NCI-H510A (cell line): ENCODE measurements at places on chromosomes 7 and 10.

- no peak for DNase-seq
These were observed 5.0 kb upstream of the CNOT4 start for GRCh38 chr7:135514856-135515255.

- no peak for DNase-seq
These were observed 39.5 kb downstream of the AGK start for GRCh38 chr7:141590666-141591065.

GRCh38 chr10:3622845-3623621 is 162.0 kb downstream of the KLF6 start:
- DNase-seq: no peak

- DNase-seq: no peak
These were observed 107.4 kb downstream of the ZEB1 start for GRCh38 chr10:31426401-31426800.

DNA sequence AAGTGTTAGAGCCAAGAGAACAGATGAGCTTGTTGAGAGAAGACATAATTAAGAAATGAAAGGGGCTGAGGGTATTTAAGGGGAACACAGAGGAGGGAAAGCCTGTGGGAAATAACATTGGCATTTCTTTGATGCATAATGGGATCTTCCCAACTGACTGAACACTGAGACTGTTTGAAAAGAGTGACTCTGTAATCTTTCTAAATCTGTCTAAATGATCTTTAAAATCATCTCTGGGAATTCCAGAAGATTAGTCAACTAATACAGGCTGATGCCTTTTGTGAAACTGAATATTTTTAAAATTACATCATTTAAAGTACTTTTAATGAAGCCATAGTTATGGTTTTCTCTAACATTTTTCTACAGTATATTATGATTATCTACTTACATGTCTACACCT is 17.4 kb upstream of the SLC35G1 start:
- no peak for DNase-seq

GRCh38 chr10:124259139-124259825 is 159.4 kb downstream of the OAT start:
- DNase-seq: no peak

- DNase-seq: no peak
These were observed 14.0 kb downstream of the AOAH start for GRCh38 chr7:36710186-36710791.

- DNase-seq: no peak
These were observed 8.0 kb downstream of the KMT2E start for GRCh38 chr7:105021967-105022366.

- no peak for DNase-seq
These were observed 160.5 kb downstream of the AOAH start for GRCh38 chr7:36563706-36564327.
